Lower leg skin (tissue), 4 donors: ENCODE measurements at places on chromosomes 11 and 22. TPM values are rescaled to one million over a fixed set of nuclear protein-coding genes. Genes with fewer than 3 reads are reported as not detected.

DNA sequence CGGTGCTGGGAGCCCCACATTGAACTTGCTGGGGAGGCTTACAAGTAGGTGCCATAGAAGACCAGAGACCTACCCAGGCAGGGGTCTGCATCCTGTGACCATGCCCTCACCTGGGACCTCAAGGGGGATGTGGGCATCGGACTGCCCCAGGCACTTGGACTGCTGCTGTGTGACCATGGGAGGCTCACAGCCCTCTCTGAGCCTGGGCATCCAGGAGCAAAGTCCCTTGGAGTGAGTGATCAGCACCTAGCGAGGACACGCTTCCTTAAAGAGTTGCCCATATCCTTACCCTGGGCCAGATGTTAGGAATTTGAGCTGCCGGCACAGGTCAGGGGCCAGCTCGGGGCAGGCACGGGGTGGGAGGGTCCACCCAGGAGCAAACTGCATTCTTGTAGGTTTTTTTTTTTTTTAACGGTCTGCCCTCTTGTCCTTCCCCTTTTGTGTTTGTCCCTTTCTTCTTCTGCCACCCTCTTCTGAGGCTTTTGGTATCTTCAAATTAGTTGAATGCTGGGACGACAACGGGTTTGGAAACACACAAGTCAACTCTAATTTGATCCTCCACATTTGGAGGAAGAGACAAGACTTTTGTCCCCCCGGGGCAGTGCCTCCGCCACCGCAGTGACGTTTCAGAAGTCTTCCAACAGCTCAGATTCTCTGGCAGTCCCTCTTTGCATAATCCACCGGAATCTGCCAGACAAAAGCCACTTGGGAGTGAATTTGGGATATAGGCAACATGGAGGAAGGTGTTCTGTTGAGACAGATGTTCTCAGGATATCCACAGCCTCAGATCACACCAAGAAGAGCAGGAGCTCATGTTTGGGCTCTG is 46.1 kb upstream of the LINC01488 start:
- no peak for DNase-seq

- no peak for DNase-seq
Measured at GRCh38 chr11:78244546-78245255, 56.0 kb downstream of the USP35 start.

DNA sequence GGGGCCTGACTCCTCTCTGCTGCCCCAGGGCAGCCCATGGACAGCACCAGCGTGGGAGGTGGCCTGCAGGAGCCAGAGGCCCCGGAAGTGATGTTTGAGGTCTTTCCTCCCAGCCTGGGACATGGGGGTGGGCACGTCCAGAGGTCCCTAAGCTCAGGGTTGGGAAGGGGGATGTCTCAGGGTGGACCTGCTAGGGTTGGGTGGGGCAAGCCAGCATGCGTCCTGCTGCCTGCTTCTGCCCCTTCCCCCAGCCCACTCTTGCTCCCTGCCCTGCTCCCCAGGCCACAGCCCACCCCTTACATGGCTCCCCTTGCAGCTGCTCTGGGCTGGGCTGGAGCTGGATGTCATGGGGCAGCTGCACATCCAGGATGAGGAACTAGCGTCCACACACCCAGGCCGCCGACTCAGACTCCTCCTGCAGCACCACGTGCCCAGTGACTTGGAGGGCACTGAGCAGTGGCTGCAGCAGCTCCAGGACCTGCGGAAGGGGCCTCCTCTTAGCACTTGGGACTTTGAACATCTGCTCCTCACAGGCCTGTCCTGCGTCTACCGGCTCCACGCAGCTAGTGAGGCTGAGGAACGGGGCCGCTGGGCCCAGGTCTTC is 1.3 kb downstream of the FAM180B start:
- peak; percentile 93 for DNase-seq

DNA sequence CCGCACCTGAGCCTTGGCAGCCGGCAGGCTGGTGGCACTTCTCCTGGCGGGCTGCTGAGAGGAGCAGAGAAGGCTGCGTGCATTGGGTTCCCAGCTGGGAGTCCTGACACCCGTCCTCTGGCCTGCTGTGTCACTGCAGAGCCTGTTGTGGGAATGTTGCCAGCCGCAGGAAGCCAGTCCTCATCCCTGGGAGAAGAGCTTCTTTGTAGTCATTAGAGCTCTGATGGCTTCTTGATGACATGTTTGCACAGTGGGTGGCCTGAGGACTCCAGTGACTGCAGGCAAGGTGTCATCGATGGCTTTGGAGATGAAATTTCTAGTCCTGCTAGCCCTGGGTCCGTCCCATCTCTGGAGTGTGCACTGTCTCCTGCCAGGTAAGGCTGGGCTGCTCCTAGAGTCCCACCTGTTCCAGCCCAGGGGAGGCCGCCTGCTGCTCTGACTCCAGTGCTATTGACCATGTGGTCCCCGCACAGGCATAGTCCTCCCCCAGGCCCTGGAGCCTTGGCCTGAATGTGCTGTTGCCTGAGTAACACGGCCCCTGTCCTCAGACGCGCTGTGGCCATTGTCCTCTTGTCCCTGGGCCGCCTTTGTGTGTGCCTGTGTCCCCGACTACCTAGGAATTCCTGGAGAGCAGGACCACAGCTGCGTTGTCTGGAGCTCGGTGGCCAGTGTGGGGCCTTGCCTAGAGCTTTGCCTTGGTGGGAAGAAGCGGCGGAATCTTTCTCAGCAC is 129.2 kb downstream of the CACNA1I start:
- no peak for DNase-seq

GRCh38 chr11:131868629-131869507 is 498.5 kb downstream of the NTM start:
- DNase-seq, result no peak

GRCh38 chr11:112614605-112615004 is 346.6 kb upstream of the NCAM1 start:
- DNase-seq, result no peak

GRCh38 chr22:23512348-23512705 is 67.8 kb downstream of the IGLL1 start:
- no peak for DNase-seq

DNA sequence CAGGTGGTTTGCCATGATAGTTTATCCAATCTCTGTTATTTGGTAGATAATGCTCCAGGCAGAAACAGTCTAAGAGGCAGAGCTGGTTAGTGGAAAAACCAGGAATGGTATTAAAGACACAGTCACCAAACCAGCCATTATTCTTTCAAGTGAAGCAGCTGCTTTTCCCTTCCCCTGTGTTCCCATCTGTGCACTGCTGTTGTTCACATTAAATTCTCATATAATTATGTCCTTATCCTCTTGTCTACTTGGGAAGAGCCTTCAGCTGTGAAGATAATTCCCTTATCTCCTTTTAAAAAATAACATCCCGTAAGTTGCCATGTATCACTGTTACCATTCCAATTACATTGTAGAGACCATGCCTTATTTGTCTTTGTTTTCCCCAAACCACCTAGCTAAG is 5.2 kb upstream of the TBCEL start:
- DNase-seq, result no peak

- DNase-seq, result no peak
Measured at GRCh38 chr11:113477321-113477720, 2.1 kb upstream of the DRD2 start.

DNA sequence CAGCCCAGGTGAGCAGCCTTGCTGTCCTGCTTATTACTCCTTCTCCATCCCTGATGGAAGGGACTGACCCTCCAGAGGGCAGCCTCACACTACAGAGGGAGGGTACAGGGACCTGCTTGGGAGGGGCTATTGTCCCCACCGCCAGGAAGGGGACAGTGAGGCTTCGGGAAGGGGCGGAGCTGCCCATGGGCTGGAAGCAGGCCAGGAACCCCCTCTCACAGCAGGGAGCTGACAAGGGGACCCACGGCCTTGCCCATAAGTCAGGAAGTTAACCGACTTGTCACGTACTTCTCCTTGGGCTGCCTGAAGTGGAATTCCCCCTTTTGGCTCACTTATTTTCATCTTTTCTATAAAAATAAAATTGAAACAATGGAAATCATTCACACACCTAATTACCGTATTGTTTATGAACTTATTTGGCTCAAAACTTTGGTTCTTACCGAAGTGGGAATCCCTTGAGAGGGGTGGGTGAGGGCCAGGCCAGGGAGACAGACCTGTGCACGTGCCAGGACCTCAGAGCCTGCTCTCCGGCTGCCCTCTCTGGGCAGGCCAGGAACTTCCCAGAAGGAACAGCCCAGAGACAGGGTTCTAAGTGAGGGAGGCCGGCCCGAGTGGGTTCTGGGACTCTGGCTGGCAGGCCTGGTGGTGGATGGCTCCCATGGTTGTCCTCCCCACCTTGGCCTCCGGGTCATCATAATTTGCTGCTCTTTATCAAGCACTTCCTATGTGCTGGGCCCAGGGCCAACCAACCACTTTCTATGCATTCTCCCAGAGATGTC is 5.8 kb downstream of the MGAT3 start:
- DNase-seq, result no peak

- DNase-seq, result peak; percentile 80
Measured at GRCh38 chr22:36065775-36066544, 37.3 kb upstream of the RBFOX2 start.

DNA sequence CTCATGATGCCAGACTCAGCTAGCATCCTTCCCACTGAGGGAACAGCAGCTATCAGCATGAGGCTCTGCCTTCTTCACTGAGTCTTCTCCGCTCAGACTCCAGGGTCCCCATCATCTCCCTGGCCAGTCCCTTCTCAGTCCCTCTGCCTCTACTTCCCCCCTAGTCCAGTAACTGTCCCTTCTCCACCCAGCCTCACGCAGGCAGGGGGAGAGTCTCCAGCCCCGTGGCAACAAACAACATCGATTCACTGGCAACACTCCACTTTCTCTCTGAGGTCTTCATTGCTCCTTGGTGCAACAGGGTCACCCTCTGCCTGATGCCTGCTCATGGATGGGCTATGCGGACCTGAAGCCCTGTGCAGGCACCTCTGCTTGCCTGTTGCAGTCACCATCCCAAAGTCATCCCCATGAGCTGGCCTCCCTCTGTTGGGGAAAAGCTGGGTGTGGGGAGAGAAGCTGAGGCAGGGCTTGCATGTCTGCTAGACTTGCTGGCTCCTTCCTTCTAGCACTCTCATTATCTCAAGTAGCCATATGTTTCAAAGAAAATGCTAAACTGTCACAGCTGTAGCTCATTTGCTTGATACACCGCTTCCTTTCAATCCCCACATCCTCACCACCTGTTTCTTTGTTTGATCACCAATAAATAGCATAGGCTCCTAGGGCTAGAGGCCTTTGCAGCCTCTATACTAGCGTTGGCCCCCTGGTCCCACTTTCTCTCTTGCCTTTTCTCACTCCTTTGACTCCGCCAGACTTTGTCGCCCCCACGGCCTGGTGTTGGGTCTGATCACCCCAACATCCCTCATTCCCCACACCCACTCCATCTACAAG is 4.3 kb upstream of the BCR start:
- DNase-seq, result no peak

RTN4RL2 gene
- total RNA-seq, result 3.0 TPM

HBG2 gene
- not detected for total RNA-seq

UCP3 gene
- 4.1 TPM for total RNA-seq

KDM4E gene
- not detected for total RNA-seq

EHF gene
- 58.2 TPM for total RNA-seq
